ENCODE measurements at places on chromosomes 1 and 21.

- DNase-seq: no peak
Measured at GRCh38 chr1:227731241-227731677, 3.8 kb downstream of the JMJD4 start.

DNA sequence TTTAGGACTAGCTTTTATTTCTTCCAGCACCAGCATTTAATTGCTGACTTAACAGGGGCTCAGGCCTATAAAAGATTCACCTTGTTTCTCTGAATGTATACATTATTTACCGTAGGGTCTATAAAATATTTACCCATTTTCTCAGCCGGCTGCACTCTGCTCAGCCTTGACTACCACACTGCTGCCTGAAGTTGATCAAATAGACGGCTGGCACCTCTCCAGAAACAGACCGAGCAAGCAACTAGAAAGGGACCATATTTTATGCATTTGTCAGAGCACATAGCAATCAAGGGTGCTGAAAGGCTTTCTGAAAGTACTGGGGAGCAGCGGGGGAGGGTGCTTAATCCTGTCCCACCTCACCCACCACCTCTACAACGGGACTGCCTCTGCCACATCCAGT is 64.7 kb upstream of the FGGY start:
- DNase-seq: no peak

DNA sequence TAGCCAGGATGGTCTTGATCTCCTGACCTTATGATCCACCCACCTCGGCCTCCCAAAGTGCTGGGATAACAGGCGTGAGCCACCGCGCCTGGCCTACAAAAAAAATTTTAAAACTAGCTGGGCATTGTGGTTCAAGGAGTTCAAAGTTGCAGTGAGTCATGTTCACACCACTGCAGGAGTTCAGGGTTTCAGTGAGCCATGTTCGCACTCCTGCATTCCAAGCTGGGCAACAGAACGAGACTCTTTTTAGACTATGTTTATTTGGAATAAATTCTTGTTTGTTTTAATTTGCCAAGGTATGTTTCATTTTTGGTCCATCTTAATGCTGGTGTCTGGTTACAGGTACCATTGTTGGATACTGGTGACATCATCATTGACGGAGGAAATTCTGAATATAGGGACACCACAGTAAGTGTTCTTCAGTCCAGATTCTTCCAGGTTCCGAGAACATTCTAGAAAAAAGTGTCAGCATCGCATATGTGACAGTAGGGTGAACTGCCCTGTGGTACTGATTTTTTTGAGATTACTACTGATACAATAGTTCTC is 3.9 kb downstream of the PGD start:
- no peak for DNase-seq

GRCh38 chr1:155893389-155894142 is 17.6 kb downstream of the RIT1 start:
- DNase-seq: no peak

DNA sequence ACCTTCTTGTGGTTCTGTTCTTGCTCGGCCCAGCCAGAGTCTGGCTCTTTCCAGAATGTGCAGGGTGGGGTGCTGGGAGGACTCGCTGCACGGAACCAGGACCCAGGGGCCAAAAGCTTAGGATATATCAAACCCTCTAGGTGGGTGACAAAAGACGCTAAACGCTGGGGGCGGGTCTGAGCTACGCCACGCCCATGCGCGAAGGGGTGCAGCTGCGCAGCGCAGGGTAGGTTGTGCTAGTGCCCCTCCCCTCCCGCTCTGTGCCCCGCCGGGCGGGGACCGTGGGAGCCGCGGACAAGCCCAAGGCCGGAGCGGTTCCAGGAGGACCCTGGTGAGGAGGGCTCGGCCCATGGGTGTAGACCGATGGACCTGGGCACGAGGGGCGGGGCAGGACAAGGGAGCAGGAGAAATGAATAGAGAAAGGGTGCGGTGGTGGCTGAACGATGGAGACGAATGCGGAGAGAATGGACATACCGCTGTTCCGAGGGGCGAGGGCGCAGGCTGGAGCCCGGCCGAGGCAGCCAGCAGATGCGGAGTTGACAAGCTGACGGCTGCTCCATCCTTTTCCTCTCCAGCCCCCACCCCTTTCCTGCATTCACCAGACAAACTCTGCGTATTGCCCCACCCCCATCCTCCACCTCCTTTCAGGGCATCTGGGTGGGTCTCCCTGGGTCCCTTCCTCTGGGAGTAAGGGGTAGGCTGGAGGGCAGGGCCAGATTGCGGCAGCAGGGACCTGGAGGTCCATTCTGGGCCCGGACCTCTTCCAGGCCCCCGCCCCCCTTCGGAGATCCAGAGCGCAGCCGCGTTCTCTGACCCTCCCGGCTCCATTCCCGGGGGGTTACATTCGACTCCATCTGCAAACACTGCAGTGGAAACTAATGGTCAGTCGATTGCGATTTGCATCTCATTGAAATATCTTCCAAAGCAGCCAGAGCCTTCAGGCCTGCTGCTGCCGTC is at the start of gene RUSC1:
RUSC1 (plus strand) TSS at position 234 of the 957 bp plus-strand sequence. CDS start 880 bp downstream, outside the sequence.
- peak; percentile 87 for DNase-seq

- no peak for DNase-seq
Measured at GRCh38 chr21:39094847-39095579, 88.2 kb downstream of the PSMG1 start.

GRCh38 chr1:20361401-20361800 is 70.7 kb downstream of the VWA5B1 start:
- DNase-seq: no peak

DNA sequence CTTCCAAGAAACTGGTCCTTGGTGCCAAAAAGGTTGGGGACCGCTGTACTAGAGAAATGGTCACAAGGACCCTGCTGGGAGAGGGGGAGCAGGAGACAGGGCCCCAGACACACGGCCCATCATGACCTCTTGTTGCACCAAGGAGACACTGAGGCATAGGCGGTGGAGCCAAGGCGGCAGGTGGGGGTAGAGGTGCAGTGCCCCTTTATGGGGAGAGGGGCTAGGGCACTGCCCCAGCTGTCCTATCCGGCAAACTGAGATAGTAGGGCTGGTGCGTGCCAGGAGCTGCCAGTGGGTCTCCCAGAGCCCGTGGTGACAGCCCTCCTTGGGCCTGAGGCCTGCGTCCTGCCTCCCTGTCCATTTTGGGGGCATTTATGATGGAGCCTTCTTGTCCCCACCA is 20.3 kb downstream of the TNNT2 start:
- no peak for DNase-seq

- no peak for DNase-seq
Measured at GRCh38 chr1:9279172-9279840, 13.4 kb upstream of the SPSB1 start.

- no peak for DNase-seq
Measured at GRCh38 chr1:175172503-175172902, 20.1 kb downstream of the KIAA0040 start.

GRCh38 chr21:40640266-40640789 is 206.6 kb downstream of the DSCAM start:
- no peak for DNase-seq
